ENCODE measurements at places on chromosomes 4 and X.

- DNase-seq = no peak
Measured at GRCh38 chr4:52201715-52202114, 150.6 kb downstream of the SPATA18 start.

DNA sequence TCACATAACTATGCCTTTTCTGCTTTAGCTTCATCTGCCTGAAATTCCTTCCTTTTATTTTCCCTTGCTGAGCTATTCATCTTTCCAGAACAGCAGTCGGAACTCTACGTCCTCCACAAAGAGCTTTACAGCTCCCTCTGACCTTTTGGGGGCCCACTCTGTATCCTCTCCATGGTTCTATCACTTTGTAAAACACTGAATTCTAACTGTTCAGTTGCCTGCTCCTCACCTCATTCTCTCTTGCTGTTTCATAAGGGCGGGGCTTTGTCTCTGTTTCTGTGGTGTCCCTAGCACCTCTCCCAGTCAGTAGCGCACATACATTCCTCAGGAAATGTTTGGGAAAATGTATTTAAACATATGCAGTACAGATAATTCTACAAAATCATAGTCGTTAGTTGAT, 737.0 kb downstream of the RAB28 start:
- DNase-seq = no peak

DNA sequence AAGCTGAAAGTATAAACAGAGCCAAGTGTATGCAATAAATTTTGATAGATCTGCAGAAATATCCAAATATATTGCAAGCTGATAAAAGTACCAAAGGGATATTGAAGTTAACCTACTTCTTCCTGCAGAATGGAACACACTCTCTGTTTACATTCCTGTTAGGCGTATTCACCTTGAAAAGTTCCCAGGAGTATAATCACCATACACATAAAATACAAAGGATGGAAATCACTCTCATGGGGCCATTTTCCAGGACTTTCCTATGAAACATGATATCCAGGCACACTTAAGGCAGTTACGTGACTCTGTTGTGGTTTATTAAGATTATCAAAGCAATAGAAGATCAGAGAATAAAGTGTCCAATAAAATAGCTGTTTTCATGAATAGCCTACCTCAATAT, 1142.3 kb downstream of the NLGN4X start:
- peak; percentile 5 for DNase-seq

- peak; percentile 82 for DNase-seq
Measured at GRCh38 chr4:180860089-180860720, 1383.0 kb upstream of the TENM3 start.

DNA sequence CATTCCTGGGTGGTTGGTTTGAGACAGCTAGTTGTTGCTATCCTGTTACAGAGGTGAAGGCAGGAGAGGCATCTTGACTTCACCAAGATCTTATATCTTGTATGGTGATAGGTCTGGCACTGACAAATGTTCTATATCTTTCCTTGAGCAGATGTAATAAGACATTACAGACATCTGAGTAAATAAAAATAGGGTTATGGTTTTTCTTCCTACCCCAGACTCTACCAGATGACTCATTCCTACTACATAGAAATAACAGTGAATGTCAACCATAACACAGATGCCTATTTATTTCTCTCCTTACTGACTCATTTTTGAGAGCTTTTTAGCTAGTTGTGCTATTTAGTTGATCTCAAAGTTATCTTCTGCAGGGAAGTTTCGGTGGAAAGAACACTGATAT, 21.9 kb downstream of the HNRNPH2 start:
- no peak for DNase-seq

- DNase-seq = no peak
Measured at GRCh38 chr4:110840221-110840654, 217.4 kb upstream of the PITX2 start.

GRCh38 chrX:149462849-149463248, 42.3 kb downstream of the IDS start:
- no peak for DNase-seq

DNA sequence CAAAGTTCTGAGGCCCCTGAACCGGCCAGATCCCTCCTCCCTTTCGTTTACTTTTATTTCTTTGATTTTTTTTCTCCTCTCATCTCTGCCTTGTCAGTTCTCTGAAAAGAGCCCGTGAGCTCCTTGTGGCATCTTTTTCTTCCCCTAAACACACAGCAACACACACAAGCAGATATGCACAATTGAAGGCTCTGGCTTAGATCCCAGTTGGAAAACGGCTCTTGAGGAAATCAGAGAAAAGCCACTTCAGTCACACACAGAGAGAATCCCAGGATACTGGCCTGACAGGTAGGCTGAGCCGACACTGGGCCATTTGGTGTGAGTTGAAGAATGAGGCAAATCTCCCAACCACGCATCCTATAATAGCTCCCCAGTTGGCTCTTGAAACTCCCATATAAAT, 12.9 kb downstream of the DIPK2B start:
- DNase-seq = no peak

- peak; percentile 88 for DNase-seq
Measured at GRCh38 chr4:70703619-70704214, 15.4 kb downstream of the UTP3 start.

- DNase-seq = no peak
Measured at GRCh38 chr4:56414135-56414670, 21.2 kb downstream of the PPAT start.

DNA sequence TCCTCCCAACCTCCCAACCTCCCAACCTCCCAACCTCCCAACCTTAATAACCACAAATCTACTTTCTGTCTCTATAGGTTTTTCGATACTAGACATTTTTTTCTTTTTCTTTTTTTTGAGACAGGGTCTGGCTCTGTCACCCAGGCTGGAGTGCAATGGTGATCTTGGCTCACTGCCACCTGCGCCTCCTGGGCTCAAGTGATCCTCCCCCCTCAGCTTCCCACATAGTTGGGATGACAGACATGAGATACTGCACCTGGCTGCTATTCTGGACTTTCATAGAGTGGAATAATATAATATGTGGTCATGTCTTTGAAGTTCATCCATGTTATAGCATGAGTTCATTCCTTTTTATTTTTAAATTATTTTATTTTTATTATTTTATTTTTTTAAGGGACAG, 39.5 kb upstream of the ZFX start:
- DNase-seq = peak; percentile 41

DNA sequence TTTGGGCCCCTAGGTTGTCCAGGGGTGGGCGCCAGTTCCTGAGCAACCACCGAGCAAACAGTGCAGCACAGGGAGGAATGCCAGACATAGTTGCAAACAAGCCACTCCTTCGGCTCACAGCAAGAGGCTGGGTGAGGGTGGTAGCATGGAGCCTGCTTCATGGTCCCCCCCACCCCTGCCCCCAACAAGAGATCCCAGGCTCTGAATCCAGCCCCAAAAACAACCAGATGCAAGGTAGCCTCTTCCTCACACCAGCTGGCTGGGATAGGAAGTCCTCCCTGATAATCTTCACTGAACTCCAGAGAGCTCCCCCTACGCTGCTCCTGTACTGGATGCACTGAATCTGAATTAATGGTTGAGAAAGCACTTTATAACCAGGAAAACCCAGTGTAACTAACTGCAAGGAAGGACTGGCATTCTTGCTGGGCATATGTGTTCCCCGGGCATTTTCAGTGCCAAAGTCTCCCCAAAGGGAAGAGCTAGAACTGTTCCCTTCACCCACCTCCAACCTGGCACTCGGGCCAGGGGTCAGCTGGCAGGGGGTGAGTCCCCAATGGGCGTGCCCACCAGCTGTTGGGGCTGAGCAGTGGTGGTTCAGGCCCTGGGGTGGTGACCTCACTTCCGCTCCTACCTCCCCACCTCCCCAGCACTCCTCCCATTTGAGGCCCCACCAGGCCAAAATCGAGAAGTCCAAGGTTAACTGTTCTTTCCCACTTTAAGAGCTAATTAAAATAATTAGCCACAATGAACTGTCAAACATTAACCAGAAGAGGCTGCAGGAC, 1.5 kb downstream of the ELF4 start:
- peak; percentile 61 for DNase-seq

DNA sequence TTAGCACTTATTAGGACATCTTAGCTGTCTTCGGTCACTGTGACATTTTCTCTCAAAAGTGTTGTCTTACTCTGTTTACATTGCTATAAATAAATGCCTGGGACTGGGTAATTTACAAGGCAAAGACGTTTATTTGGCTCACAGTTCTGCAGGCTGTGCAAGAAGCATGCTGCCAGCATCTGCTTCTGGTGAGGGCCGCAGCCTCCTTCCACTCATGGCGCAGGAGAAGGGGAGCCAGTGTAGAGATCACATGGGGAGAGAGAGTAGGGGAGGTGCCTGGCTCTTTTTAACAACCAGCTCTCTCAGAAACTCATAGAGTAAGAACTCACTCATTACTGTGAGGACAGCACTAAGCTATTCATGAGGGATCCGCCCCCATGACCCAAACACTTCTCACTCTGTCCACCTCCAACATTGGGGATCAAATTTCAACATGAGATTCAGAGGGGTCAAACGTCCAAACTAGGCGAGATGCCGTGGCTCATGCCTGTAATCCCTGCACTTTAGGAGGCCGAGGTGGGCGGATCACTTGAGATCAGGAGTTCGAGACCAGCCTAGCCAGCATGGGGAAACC, 43.5 kb upstream of the HERC6 start:
- no peak for DNase-seq

DNA sequence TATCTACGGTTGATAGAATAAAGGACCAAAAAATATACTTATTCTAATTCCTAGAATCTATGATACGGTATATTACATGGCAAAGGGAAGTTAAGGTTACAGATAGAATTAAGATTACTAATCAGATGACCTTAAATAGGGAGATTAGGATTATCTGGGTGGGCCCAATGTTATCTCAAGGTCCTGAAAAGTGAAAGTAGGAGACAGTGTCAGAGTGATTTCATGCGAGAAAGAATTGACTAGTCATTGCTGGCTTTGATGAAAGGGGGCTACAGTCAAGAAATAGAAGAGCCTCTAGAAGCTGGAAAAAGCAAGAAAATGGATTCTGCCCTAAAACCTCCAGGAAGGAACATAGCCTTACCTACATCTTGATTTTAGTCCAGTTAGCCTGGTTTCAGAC, 176.9 kb upstream of the PPP1R2C start:
- no peak for DNase-seq

GRCh38 chr4:86718152-86718551, 124.0 kb downstream of the PTPN13 start:
- DNase-seq = no peak

DNA sequence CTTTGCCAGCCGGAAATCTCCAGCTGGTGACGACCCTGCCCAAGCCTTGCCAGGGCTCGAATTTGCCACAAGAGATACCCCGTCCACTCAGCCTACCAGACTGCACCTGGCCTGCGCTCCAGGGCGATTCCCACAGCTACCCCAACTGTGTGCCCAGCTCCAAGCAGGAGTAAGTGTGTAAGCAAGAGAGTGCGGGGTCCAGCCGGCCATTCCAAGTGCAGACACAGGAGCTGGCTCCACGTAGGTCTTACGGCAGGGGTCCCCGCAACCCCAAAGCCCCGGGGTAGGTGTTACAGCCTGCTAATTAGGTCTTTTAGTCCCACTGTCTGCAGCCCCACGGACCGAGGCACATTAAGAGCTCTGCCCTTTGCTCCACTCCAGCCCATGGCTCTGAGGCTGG, 1305.2 kb downstream of the ARAP2 start:
- no peak for DNase-seq
